Left ventricle myocardium inferior (tissue), 1 donor: ENCODE measurements at places on chromosomes 1 and 21. TPM values are rescaled to one million over a fixed set of nuclear protein-coding genes. Genes with fewer than 3 reads are reported as not detected.
A peak's percentile ranks its signal among the peaks of the same experiment; 100 is the strongest.

DNA sequence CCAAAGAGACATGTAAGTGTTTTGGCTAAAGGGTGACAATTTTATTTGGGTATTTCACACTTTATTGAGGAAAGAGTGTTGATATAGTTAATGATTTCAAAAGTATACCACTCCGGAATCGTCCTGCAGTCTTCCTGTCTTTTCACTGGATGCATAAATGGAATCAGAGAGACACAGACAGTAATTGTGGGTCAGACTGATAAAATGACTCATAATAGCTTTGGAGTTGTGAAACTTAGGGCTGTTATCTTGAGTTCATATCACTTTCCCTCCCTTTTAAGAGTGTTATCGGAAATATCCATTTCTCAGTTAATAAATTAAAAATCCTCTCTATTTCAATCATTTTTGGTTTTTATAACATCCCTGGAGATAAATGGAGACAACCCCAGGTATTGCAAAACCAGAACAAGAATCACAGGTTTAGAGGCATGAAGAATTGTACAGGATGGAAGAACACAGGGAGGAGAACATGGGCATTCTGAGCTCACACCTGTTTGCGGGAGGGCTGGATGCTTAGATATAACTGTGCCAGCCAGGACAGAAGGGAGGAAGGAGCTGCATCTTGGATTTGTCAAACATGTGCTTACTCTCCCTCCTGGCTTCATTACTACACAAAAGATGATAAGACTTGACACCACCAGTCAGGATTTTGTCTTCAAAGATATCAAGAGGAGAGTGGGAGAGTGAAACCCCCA is 185.4 kb downstream of the LMO4 start:
- DNase-seq: no peak

- no peak for DNase-seq
These were observed 67.2 kb upstream of the CNN3 start for GRCh38 chr1:94993931-94994645.

- peak; percentile 7 for DNase-seq
These were observed 29.2 kb upstream of the LRRC3 start for GRCh38 chr21:44425895-44426662.

DCST1 gene
- not detected for total RNA-seq

DNA sequence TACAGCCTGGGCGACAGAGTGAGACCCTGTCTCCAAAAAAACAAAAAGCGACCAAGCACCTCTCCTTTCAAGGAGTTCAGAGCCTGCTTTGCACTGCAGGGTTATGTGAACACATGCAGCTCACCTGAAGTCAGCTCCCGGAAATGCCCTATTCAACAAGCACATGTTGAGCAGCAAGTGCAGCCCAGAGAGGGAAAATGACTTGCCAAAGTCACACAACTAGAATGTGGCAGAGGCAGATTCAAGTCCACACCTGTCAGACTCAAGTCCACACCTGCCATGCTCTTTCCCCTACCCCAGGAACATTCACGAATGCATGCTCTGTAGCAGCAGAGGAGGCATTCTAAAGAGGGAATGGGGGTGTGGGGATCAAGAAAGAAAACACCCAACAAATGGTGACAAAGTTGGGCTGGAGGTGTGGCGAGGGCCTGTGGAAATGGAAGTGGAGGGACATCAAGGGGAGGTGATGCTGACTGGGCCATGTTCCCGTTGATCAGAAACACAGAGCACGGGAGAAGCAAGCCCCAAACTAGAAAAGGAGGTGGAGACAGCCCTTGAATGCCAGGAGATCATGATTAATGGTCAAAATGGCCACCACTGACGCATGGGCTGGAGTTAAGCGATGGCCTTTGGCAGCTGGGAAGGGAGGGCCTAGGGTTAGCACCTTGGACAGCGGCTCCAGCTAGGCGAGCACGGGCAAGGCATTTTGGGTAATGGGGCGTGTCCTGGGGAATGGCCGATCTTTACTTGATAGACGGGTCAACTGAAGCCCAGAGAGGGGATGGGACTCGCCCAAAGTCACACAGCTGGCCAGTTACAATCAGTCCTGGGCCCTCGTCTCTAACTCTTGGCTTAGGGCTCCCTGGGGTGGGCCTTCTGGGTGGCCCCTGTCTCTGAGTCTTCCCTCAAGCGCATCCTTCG is 21.5 kb downstream of the RAP1GAP start:
- no peak for DNase-seq

ECM1 gene
- total RNA-seq: 20.1 TPM

- DNase-seq: no peak
These were observed 30.9 kb upstream of the UBE2U start for GRCh38 chr1:64172458-64172983.

DNA sequence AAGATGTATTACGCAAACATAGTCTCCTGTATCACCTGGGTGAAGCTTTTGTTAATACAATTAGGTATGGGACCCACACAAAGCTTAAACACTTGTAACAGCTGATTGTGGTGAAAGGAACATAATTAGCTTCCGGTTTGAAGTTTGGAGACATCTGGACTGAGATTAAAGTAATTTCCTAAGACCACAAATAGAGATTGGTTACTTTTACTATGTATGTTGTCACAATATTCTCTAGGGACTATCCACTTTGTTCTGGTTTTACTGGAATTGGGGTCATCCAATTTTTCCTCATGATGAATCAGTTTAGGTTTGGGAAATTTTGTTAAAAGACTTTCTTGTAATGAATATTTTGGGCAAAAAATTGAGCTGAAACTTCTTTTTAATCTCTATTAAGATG is 71.8 kb upstream of the SAMSN1 start:
- no peak for DNase-seq

OR2T2 gene
- total RNA-seq: not detected

DNA sequence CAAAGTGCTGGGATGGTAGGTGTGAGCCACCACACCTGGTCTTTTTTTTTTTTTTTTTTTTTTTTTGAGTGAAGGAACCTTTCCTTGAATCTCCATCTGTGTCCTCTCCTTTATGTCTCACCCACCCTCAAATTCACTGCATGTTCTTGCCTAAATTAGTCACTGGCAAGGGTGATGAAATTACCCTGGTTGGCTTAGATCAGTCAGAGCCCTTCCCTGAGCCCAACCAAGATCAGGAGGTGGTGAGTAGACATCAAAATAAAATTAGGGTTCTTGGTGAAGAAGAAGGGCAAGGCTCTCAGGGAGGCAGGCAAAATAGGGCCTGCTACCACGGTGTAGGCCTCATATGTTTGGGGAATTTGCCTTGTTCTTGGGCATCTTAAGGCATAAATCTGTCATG is 5.3 kb upstream of the TNN start:
- no peak for DNase-seq
